Mucosa of gallbladder (tissue), 1 donor: ENCODE measurements at places on chromosomes 4 and X.

DNA sequence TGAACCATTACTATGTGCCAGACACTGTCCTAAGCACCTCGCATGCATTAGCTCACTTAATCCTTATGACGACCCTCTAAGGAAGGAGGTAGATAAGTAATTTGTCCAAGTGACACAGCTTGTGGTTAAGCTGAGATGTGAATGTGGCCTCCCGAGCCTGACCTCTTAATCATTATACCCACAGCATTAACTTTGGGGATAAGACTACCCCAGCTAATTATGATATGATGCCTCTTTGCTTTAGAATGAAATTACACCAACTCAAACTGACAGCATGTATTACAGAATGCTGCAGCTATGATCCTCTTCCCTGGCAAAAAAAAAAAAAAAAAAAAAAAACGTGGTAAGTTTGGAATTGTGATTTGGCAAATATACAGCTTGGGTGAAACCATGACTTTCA lies 53.5 kb downstream of the APBB2 start:
- DNase-seq, result no peak

GRCh38 chrX:134416087-134416486 lies 43.9 kb upstream of the HPRT1 start:
- DNase-seq, result no peak

DNA sequence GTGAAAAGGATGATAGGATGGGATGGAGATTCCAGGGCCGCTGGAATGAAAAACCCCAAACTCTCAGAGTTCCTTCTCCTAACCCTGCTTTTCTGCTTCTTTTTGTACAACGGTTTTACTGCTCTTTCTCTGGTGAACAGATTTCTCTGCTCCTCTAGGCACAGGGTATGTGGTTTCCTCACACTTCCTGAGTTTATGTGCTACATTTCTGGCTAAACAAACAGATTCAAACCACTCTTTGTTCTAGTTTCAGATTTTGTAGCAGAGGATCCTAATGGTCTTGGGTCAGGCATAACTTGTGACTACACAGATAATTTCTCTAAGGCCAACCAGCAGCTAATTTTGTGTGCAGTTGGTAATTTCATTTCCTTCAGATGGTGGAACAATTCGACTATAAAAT lies 52.6 kb downstream of the OSTC start:
- DNase-seq, result no peak

- DNase-seq, result no peak
Observed at GRCh38 chr4:31291238-31291637, 571.1 kb downstream of the PCDH7 start.
